ENCODE measurements at places on chromosomes 3 and 15. TPM values are rescaled to one million over a fixed set of nuclear protein-coding genes. Genes with fewer than 3 reads are reported as not detected.

DNA sequence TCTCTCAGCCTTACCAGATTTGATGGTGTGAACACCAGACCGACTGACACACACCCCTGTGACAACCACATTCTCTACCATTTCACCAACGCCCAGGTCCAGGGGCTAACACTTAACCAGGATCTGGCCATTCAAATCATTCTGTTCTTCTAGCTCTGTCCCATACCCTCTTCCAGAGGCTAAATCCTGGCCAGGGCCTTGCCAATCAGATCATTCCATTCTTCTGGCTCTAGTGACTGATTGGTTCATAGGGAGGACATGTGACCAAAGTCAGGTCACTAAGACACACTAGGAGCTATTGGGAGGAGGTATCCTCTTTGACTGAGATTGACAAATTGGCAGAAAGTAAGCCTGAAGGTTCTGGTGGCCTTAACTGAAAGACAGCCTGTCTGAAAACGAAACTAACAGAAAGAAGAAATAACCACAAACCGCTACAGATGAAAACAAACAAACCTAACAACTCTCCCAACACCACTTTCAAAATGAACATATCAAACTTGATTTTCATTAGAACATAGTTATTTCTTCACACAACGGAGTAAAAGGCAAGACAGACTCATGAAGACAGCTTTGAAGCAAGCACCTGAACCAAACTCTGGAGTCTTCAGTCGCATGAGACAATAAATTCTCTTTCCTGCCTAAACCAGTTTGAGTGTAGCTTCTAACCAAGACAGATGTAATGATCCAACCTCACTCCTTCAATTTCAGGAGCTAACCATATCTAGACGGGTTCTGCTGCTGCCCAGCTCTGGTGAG is 68.5 kb downstream of the TRANK1 start:
- DNase-seq: no peak

- no peak for DNase-seq
Observed at GRCh38 chr15:39609166-39609916, 28.5 kb downstream of the THBS1 start.

GRCh38 chr3:86913160-86913559 is 77.8 kb downstream of the VGLL3 start:
- no peak for DNase-seq

DNA sequence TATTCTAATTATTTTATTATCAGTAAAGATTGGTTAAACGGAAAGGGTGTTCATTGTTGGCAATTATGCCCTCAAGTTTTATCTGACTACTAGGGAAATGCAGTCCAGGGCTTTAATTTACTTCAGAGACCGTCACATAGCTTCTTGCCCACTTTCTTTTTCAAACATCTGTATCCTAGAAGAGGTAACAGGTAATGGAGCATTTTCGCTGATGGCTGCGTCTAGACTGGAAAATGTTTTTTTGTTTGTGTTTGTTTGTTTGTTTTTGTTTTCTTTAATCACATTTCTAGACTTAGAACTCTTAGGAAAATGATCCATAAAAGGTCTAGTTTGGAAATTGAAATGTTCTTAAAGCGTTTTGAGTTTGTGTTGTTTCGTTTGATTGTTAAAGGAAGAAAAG is 71.4 kb downstream of the ANXA2 start:
- no peak for DNase-seq

Gene EPHA6
- total RNA-seq: 64.8 TPM

DNA sequence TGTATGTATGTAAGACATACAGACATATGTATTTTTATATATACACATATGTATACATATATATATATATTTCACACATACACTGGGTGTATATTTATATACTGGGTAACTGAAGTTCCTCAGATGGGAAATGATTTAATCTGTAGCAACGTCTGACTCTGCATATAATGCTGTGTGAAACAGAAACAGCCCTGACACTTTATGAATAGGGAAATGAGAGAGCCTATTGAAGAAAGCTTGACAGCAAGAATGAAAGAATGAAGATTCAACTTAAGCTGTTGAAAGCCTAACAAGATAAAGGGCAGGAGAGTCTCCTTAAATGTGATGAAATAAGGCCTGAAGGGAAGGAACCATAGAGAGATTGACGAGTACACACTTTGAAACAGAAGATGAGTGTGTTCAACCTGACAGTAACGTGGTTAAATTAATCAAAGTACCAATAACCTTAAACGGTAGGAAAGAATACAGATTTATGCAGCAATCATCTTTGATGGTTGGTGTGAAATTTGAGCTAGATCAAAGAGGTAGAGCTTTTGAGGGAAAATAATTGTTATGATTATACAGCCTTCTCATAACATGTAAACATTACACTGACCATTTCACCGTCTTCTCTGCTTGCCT is 169.9 kb downstream of the MECOM start:
- no peak for DNase-seq

Gene ALDH1L1
- total RNA-seq: 1.6 TPM

Data from frontal cortex (tissue), 4 donors.